Activated CD8-positive, alpha-beta memory T cell treated with anti-CD3 and anti-CD28 coated beads for 24 hours (primary cell): ENCODE measurements at places on chromosomes 7 and 10.

DNA sequence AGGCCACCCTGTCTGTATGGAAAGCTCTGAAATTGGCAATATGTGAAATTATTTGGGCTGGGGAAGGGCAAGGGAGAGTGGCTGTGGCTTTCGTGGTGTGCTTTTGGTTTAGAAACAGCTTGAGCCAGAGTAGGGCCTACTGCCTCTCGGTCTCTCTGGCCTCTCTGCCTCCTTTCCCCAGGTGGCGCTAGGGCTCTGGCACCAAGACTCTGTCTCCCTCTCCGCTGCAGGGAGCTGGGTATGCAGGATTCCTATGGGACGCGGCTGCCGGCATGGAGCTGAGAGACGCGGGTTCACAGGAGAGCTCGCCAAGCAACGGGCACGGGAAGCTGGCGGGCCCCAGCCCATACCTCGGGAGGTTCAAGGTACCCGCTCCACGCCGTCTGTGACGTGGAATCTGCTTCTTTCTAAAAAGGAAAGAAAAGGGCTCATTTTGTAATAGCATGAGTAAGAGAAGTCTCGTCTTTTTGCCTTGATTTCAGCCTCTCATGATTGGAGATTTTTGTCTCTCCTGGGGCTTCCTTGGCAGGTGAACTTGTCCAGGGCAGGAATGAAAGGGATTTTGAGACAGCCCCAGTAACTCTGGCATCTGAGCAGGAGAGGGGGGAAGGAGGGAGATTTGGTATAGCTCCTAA, 105.1 kb upstream of the ANLN start:
- no peak for DNase-seq

DNA sequence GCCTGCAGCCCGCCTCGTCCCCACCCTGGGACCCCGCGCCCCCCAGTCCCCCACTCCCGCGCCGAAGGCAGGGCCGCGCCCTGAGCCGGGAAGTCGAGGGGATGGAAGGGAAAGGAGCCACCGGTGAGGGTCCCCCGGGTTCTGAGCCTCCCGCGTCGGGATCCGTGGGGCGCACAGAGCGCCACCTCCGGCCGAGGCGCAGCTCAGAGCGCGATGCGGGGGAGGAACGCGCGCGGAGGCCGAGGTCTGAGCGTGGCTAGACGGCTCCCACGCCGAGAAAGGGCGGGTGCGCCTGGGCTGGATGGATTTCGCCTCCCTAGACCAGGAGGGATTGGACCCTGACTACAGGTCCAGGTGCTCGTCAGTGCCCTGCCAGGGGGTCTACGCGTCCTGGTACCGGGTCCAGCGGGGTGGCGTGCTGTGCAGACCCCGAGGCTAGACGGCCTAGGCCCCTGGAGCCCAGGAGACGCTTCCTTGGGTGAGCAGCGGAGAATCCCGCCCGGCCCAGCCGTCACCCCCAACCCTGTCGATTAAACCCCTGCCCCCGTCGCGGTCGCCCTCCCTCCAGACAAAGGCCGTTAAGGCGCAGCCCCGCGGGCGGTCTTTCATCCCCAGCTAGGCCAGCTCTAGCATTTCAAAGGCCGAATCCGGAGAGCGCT, 986 bp upstream of the PDGFA start:
- DNase-seq, result no peak

GRCh38 chr10:78179886-78180705, 146.4 kb downstream of the RPS24 start:
- no peak for DNase-seq

DNA sequence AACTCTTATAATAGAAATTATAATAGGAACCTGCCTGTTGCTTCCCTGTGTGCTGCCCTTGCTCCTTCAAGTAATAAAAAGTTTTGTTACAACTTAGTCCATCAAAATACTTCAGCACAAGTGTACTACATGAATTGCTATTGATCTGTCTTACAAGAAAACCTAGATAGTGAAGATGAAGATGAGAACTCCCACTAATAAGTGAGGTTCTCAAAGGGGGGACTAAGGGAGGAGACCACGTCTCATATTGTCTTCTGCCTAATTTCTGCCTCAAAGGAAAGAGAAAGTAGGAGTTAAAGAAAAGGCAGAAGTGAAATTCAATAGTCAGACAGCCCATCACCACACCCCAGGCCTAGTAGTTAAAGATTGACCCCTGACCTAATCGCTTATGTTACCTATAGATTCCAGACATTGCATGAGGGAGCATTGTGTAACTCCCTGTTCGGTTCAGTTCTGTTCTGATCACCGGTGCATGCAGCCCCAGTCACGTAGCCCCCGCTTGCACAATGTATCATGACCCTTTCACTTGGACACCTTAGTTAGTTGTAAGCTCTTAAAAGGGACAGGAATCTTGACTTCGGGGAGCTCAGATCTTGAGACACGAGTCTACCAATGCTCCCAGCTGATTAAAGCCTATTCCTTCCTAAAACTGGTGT, 18.2 kb upstream of the CHST3 start:
- no peak for DNase-seq

DNA sequence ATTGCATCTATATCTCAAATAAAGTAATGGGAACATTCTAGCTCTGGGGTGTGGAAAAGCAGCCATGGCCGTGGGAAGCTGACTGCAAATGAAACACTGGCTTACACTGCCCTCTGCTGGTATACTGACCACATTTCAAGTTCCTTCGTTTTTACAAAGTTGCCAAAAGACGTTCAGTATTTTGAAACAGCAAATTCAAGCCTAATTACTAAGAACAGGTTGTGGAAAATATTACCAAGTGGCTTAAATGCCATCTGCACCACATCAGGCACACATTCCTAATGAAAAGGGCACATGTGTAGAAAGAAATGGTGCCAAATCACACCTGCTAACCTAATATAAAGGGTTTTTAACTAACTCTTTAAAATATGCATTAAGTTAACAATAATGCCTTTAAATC, 83.9 kb downstream of the JAZF1 start:
- DNase-seq, result no peak

GRCh38 chr7:144474363-144474762, 70.9 kb upstream of the NOBOX start:
- DNase-seq, result no peak

GRCh38 chr7:18895456-18895855, 222.0 kb downstream of the TWIST1 start:
- no peak for DNase-seq

GRCh38 chr10:70166394-70166793, 3.9 kb downstream of the SAR1A start:
- DNase-seq, result no peak

DNA sequence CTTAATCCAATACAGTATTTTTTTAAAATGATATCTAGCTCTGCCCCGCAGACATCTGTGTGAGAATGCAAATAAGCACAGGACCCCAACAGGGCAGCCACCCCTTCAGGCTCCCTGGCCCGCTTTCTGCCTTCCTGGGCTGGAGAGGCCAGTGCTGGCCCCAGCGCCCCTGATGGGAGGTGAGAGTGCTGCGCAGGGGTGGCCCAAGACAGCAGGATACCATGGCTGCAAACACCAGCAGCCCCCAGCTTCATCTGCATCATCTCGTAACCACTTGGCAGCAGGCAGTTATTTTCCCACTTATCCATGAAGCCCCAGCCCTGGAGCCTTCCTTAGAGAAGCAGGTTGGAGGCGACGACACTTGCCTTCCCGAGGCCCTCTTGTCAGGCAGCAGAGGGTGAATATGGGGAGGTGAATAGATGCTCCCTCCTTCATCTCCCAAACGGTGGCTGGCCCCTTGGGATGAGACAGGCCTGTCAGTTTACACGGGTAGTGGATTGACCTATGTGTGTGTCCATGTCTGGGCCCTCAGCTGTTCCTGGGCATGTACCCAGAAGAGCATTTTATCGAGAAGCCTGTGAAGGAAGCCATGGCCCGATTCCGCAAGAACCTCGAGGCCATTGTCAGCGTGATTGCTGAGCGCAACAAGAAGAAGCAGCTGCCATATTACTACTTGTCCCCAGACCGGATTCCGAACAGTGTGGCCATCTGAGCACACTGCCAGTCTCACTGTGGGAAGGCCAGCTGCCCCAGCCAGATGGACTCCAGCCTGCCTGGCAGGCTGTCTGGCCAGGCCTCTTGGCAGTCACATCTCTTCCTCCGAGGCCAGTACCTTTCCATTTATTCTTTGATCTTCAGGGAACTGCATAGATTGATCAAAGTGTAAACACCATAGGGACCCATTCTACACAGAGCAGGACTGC, 71.2 kb downstream of the ALOX5 start:
- DNase-seq, result no peak

GRCh38 chr7:88771417-88771816, 11.9 kb downstream of the ZNF804B start:
- no peak for DNase-seq

GRCh38 chr10:30073045-30073766, 13.8 kb upstream of the JCAD start:
- no peak for DNase-seq
